Islet precursor cell (in vitro differentiated cells): ENCODE measurements at places on chromosomes 3 and 15.
A peak's percentile ranks its signal among the peaks of the same experiment; 100 is the strongest.

DNA sequence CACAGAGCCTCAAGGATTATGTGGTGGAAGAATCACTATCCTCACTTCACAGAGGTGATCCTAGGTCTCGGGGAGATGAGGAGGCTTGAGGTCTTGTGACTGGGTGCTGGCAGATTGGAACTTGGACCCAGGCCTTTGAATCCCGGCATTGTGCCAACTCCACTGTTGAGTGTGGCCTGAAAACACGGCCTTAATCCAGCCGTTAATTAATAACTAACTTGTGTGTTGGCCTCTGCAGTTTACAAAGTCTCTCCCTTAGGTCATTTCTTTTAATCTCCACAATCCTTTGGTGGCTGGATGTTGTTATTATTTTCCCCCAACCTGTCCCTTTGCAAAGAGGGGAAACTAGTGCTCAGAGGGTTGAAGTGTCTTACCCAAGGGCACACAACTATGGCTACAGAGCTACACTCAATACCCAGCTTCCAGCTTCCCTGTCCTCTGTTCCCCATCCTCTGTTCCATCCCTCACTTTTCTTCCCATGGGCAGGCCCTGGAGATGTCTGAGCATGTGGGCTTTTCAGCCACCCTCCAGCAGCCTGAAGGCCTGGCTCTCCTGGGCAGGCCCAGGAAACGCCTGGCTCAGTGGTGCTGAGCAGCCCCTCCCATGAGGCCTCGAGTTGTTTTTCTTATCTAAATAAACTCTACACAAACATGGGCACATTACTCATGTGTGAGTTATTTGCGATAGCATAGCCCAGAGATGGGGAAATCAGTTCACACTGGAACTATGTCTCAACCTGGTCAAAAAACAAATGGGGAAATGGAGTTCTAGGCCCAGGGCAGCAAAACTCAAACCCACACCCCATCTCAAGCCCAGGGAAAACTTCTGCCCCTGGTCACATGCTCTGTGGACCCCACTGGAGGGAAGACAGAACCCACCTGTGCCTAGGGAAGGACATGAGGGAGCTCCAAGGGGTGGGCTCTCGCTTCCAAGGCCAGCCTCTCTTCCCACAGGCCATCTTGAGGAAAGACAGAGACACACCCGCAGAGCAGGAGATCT is 16.8 kb upstream of the SMAD3 start:
- peak; percentile 73 for DNase-seq

GRCh38 chr15:77187751-77188464 is 117.0 kb upstream of the TSPAN3 start:
- no peak for DNase-seq

GRCh38 chr3:120304616-120305015 is 19.6 kb upstream of the GPR156 start:
- no peak for DNase-seq

GRCh38 chr3:58559586-58559985 is 17.6 kb downstream of the FAM107A start:
- DNase-seq: no peak

DNA sequence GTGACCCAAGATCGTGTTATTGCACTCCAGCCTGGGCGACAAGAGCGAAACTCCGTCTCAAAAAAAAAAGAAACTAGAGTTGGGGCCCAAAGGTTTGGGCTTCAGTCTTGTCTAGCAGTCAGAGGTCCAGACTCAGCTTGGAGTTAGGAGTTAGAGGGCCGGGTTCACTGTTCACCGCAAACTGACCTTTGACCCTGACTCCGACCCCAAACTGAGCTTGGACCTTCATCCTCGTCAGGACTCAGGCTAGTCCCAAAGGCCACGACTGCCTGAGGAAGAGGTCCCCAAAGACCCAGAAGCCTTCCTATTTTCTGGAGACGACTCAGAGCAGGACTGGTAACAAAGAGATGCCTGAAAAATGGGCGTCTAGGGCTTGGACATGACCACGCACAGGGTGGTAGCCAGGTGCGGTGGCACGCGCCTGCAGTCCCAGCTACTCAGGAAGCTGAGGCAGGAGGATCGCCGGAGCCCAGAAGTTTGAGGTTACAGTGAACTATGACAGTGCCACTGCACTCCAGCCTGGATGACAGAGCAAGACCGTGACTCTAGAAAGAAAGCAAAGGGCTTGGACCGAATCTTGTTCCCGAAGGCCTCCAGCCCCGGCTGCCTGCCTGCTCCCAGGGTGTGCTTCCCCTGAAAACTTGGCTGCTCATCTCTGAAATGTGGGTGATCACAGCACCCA is 22.8 kb upstream of the RPL29 start:
- DNase-seq: no peak

- no peak for DNase-seq
Measured at GRCh38 chr15:74798388-74799254, 14.0 kb upstream of the LMAN1L start.

GRCh38 chr3:149371001-149371722 is 6.3 kb downstream of the TM4SF1 start:
- no peak for DNase-seq

GRCh38 chr15:61227950-61228936 is 859 bp downstream of the RORA start:
- DNase-seq: peak; percentile 63

GRCh38 chr3:186973702-186974101 is 43.4 kb downstream of the ST6GAL1 start:
- no peak for DNase-seq

GRCh38 chr3:131804565-131805133 is 230.2 kb downstream of the CPNE4 start:
- no peak for DNase-seq

GRCh38 chr3:194547042-194547441 is 60.2 kb upstream of the ATP13A3 start:
- no peak for DNase-seq

DNA sequence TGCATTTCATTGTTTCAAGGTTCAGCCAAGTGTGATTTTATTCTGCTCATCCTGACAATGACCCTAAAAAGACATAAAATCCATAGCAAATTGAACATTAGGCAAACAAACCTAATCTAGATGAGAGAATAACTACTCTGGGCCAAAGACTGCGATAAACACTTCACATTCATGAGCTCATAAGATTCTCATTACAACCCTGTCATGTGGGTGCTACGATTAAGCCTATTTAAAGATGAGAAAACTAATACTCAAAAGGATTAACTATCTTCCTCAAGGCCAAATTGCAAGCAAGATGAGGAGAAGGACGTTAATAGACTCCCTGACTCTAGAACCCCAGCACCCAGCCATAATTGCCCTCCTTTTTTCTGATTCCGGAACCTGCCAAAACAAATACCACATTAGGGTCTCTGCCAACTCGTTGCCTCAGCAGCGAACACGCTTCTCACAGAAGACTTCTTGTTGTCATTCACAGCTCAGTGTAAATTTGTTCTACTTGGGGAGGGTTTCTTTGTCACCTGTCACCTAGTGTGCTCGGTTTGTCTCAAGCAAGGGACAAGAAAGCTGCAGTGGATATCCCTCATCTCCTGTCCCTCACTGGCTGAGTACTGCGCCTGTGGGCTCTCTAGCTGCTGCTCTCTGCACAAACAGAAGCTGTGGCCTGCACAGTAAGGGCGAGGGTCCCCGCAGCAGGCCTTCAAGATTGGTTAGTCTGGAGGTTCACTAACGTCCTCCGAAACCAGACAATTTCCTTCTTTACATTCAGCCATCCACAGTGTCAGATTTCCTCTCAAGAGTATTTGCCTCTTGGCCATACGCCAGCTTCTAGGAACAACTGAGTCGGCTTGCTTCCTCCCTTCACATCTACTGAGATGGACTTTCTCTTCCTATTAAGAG is 200.0 kb upstream of the UBE2E2 start:
- no peak for DNase-seq

GRCh38 chr3:169695031-169695430 is 31.5 kb upstream of the MECOM start:
- no peak for DNase-seq

GRCh38 chr3:18080198-18080689 is 337.8 kb upstream of the TBC1D5 start:
- no peak for DNase-seq

- DNase-seq: no peak
Measured at GRCh38 chr15:39641191-39641889, 60.5 kb downstream of the THBS1 start.

DNA sequence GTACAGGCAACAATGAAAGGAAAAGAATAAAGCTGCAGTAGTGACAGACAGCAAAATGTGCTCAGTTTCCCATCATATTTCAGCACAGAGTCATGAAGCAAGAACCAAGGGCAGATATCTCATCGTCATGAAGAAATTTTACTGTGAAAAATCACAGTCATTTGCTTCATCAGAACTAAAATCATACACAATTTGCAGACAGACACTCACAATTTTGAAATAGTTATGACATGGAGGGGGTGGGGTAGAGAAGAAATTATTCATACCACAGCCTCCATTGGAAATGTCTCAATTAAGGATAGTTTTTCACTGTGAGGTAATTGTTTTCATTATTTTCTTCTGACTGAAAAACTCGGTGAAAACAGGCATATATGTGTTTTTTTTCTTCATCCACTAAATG is 78.8 kb upstream of the CNTN3 start:
- DNase-seq: no peak

- no peak for DNase-seq
Measured at GRCh38 chr3:171446801-171447578, 13.2 kb downstream of the TNIK start.

DNA sequence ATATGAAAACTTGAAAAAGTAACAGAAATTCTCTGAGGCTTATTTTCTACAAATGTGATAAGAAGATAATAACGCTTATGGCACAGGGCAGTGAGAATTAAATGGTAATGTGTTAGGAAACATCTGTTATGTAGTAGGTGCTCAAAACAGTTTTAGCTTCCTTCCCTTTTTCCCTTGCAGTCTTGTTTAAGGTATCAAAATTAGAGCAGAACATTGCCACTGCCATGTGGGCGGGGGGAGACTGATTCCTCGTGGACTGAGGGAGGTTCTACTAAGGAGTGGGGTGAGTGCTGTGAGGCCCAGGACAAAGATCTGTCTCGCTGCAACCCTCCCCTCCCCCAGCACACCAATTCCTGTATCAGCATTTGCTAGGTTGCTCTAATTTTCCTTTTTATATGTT is 702.4 kb downstream of the TUSC7 start:
- no peak for DNase-seq

- DNase-seq: peak; percentile 89
Measured at GRCh38 chr3:69250014-69250413, 127.6 kb upstream of the LMOD3 start.

- DNase-seq: no peak
Measured at GRCh38 chr15:49415638-49416037, 7.4 kb upstream of the FGF7 start.

DNA sequence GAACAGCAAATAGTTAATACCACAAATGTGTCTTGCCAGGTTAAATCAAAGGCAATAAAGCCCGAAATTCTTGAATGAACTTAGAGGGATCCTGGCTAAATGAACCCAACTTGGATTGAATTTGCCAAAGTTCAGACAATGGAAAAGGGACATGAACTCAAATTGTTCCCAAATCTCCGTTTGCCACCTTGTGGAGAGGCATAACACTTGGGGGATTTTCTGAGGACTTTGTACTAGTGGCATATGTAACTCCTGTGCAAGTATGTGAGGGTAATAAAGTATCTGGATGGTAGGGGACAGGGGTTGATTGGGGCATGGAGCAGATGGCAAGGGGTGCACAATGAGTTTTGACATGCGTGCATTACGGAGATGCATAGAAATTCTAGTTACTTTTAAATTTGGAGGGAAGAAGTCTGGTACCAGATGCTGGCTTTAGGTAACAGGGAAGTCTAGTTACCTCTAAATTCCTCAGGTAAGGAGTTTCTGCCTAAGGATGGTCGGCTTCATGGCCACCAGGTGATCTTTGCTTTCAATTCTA is 1.2 kb upstream of the TCAIM start:
- no peak for DNase-seq

DNA sequence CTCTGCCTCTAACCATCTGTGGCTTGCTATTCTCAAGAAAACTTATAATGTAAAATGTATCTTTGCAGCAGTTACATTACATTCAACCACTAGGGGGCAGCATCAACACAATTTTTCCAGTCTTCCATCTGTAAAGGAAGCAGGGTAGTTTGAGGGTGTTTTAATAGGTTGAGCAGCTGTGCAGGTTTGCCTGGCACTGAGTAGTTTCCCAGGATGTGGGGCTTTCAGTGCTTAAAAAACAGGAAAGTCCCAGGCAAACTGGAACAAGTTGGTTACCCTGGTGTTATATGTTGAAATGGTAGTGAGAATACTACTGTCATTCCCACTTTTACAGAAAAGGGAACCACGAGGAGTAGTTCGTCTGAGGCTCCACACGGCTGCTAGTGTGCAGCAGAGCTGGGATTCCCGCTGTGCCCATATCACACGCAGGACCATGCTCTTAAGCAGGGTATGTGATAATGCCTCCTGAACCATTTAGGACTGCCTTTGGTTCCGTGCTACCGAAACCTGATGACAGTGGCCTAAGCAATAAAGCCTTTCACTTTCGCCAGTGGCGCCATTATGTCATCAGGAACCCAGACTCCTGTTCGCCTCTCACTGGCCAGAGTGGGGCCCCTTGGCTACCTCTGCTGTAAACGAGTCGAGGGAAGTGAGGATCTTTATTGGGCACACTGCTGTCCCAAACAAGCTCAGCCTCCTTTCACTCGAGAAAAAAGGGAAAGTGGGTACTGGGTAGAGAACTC is 64.7 kb upstream of the ZBTB38 start:
- DNase-seq: no peak

- no peak for DNase-seq
Measured at GRCh38 chr3:194031349-194031748, 104.6 kb upstream of the HES1 start.

- DNase-seq: no peak
Measured at GRCh38 chr15:78853500-78853899, 19.2 kb upstream of the MORF4L1 start.

GRCh38 chr15:69456208-69457166 is 3.9 kb downstream of the RPLP1 start:
- peak; percentile 26 for DNase-seq

- no peak for DNase-seq
Measured at GRCh38 chr3:54901906-54902685, 25.8 kb downstream of the LRTM1 start.
